Femur (tissue), 1 donor: ENCODE measurements at places on chromosomes 5 and 9.

DNA sequence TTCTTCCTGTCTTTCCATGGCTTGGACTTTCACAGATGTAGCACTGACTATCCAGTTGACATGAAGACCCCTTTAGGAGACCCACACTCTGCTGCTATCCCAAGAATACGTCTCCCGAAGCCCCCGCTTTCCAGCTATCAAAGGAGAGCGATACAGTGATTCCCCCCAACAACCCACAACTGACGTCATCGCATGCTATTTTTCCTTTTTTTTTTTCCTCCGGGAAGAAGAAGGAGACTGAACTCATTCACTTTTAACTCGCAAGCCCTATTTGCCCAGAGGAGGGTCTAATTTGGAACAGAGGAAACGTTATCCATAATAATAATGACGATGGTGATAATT is 2.1 kb downstream of the PAPPA start:
- DNase-seq: no peak

GRCh38 chr9:124370896-124371582 is 44.2 kb downstream of the PSMB7 start:
- no peak for DNase-seq

DNA sequence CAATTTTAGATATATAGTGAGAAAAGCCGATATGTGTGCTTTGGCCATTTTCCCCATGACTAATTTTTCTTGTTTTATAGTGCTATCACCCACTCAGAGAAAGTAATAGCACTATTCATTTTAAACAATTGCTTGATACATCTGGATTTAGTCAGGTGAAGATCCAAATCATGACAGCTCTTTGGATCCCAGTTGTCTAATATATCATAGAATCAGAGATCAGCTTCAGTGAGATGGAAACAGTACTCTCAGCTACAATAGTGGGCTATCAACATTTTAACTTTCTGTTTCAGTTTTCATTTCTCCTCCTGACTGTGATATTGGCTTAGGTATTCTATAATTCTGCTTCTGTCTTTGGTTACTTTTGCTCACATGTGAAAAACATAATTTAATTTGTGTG is 38.7 kb downstream of the VCAN start:
- DNase-seq: no peak

DNA sequence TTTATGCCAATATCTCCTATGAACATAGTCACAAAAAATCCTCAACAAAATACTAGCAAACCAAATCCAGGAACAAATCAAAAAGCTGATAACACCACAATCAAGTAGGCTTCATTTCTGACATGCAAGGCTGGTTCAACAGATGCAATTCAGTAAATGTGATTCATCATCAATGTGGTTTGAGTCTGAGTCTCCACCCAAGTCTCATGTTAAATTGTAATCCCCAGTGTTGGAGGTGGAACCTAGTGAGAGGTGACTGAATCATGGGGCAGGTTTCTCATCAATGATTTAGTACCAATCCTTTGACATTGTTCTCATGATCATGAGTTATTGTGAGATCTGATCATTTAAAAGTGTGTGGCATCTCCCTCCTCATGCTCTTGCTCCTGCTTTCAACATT is 1072.7 kb downstream of the NR2F1-AS1 start:
- no peak for DNase-seq

DNA sequence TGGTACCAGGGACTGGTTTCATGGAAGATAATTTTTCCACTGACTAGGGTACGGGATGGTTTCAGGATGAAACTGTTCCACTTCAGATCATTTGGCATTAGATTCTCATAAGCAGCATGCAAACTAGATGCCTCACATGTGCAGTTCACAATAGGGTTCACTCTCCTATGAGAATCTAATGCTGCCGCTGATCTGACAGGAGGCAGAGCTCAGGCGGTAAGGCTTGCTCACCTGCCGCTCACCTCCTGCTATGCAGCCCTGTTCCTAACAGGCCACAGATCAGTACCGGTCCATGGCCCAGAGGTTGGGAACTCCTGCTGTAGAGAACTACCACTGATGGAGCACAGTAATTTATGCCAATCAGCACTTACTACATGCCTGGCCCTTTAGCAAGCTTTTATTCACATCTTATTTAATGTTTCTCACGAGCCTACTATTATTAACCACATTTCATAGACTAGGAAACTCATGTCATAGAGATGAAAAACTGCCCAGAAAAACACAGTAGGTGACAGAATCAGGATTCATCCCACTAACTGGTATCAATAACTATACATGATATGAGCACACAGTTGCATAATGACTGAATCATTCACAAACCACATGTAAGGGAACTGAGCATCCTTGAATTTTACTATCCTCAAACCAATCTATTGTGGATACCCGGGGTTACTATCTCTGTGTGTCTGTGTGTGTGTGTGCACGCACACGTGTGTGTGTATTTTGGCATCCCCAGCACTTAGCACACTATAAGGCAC is 46.5 kb downstream of the SVEP1 start:
- no peak for DNase-seq

DNA sequence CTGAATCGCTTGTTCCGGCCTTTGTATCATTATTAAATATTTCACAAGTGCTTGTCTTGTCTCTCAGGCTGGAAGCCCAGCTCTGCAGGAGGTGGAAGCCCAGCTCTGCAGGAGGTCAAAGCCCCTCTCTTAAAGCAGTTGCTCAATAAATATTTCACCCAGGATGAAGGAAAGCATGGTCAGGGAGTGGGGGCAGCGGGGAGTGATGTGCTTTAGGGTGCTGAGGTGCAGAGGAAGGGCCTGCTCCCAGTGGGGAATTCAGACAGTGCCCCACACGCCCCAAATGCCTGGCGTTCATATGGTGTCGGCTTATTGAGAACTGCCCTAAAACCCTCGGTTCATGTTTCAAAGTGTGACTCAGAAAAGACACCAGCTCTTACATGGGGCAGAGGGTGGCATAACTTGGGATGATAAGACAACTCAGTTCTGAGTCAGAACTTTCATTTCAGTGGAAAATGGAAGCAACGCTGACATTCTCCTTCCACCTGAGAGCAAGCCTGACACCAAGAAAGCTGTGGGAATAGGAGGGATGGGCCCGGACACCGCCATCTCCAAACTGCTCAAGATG is 114.3 kb upstream of the DAP start:
- DNase-seq: no peak

DNA sequence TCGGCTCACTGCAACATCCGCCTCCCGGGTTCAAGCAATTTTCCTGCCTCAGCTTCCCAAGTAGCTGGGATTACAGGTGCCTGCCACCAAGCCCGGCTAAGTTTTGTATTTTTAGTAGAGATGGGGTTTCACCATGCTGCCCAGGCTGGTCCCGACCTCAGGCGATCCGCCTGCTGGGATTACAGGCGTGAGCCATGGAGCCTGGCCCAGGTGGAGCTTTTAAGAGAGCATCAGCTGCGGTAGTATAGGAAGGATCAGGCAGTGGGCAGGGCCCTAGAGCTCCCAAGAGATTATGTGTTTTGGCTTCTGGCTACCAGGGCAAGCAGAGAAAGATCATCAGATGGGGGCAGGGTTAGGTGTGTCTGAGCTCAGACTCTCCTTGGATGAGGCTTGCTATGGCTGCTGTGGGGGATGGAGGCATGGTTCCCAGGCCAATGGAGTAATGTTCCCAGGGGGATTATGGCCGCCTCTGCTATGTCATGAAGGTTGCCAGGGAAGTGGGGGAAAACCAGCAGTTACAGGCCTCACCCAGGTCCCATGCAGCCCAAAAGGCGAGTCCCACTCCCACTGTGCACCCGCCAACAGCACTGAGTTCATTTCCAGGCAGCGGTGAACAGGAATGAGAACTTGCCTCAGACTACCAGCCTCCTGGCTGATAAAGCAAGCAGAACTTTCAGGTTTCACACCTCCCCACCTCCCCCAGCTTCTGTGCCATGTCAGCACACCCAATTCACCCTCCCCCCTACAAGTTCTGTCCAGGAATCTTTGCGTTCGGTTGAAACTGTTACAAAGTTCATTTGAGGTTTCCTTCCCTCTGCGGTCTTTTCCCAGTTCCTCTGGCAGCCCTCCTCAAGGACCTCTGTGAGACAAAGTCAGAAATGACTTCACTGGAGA is 507.6 kb downstream of the SPATA31D1 start:
- DNase-seq: no peak

DNA sequence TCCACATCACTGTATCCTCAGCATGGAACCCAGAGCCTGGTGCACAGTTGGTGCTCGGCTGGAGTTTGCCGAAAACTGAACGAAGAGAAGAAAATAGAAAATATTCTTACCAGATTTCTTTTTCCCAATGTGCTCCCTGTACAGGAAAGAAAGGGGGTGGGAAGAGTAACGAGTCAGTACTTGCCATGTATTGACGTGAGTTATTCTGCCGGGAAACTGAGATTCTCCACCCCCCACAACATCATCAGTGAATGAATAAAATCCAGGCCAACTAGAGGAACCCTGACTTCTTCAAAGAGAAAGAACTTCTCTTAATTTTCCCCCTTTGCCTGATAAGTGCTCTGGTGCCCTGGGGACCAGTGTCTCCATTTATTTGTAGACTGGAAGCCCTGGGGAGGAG is 80.6 kb downstream of the SH3PXD2B start:
- no peak for DNase-seq

GRCh38 chr5:171596391-171596878 is 177.0 kb downstream of the FGF18 start:
- DNase-seq: peak; percentile 80

- DNase-seq: no peak
Observed at GRCh38 chr5:140796718-140797095, 2.1 kb downstream of the PCDHA2 start.

DNA sequence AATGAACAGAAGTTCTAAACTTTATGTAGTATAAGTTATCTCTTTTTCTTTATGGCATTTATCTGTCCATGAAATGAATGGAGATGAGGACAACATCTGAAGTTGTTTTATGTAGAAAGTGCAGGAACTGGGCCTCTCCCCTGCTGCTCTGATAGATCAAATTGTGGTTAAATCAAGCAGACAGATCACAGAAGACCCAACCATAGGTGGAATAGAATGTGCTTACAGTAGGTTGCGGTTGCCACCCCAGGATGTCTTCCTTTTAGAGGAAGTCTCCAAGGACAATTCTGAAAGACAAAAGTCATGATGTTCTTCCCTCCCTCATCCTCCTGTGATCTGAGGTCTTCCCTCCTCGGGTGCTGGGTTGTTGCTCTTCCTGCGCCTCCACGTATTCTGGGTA is 12.9 kb downstream of the RASGRF2 start:
- DNase-seq: no peak

DNA sequence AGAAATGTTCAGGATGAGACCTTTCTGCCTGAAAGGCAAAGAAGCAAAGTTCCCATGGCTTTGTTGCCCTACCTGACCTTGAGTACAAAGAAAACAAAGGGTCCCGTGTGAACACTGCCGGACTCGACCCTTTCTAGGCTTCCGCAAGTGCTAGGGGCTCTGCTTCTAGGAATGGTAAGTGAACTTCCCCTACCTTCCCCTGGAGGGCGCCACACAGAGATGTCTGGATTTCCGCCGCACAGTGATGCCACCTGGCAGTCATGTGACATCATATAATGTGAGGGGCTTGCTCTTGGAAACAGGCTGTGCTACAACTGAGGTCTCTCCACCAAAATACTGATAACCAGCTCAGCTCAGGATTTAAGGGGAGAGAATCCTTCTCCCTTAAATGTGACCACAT is 56.6 kb downstream of the HSD17B3 start:
- no peak for DNase-seq

DNA sequence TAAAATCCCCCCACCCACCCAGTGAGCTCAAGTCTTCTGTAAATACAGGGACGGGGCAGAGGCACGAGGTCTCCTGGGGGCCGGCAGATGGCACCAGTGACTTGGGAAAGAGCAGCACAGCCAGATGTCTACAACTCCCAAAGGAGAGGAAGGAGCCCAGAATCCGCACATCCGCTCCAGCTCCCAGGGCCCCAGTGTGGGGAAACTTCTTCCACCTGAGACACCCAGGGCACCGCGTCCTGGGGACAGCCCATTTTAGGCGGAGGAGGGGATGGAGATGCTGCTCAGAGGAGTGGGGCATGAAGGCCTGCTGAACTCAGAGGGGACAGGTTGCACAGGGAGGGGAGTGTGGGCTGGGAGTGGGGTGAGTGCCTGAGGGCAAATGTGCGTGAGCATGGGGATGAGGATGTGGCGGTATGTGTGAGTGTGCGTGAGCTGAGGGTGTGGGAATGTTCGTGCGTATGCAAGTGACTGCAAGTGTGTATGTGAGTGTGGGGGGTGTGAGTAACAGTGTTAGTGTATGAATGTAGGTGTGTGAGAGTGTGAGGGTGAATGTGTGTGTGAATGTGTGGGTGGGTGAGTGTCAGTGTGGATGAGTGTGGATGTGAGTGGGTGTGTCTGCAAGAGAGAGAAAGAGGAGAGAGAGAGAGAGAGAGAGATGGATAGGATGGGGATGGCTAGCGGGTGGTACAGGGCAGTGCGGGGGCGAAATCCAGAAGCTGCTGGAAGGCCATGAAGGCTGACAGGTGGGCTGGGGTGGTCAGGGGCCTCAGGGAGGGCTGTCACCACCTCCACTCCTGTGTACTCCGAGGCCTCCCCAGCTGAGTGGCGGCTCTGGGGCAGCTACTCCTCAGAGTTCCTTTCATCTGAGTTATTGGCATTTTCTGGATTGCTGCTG is 63.5 kb downstream of the DUSP1 start:
- DNase-seq: no peak

GRCh38 chr5:33472805-33473409 is 32.1 kb downstream of the TARS1 start:
- no peak for DNase-seq

DNA sequence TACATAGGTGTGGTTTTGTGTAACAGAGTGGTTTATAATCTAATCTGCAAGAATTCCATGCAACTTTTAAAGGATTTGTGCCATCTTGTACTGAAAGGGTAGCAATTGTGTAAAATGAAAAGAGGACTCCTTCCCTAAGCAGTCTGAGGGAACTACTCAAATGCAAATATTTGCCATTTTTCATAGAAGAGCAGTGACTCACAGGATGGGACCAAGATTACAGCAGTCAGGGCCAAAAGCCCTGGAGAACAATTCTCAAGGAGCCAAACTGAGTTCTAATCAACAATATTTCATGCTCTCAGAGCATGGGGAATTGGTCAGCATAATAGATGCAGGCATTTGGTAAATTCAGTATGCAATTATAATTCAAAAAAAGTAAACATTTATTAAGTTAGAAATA is 495.8 kb downstream of the CHSY3 start:
- no peak for DNase-seq

DNA sequence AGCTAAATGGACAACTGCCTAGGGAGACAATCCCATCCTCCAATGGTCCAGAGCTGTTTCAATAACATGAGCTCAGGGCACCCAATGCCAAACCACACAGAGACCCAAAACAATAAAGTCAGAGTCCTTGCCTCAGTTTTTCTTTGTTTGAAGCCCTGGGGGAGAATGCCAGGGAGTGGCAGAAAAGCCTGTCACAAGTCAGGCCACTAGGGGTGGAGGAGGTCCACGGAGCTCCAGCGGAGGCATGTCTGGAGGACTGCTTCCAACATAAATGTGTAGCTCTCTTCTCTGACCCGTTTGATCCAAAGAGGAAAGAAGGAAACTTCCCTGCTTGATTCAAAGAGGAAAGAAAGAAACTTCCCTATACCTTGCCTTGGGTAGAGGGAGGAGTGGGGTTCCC is 175.3 kb downstream of the HSPA4 start:
- DNase-seq: no peak

- DNase-seq: no peak
Observed at GRCh38 chr9:135817951-135818717, 89.2 kb downstream of the CAMSAP1 start.
